ENCODE measurements at places on chromosomes 2 and 18. TPM values are rescaled to one million over a fixed set of nuclear protein-coding genes. Genes with fewer than 3 reads are reported as not detected.

The ALMS1 gene
- total RNA-seq = 72.8 TPM

The CD8B gene
- not detected for total RNA-seq

GRCh38 chr2:218125626-218126080 lies at the start of gene CXCR2:
Gene CXCR2 (plus strand): TSS chr2:218126028. CDS start chr2:218134802, 8,774 bp downstream.
- no peaks in the 10 kb centered on the region for H3K4me1 ChIP-seq
- no peaks in the 10 kb centered on the region for H3K27me3 ChIP-seq
- no peaks in the 10 kb centered on the region for H3K36me3 ChIP-seq

DNA sequence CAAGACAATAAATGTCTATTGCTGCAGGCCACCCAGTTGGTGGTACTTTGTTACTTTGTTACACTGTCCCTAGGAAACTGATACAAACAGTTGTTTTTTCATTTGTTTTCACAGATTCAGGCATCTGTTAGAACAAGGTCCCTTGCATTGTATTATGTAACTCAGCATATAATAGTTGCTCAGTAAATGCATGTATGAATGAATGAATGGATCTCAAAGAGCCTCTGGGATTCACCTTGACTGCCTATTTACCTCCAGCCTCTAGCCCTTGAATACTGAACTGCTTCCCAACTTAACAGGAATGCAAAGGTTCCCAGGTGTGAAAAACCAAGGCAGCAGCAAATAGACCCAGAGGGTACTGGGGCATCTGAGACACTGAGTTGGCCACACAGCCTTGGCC lies 27.4 kb upstream of the NEB start:
- H3K36me3 ChIP-seq = no peaks in the 10 kb centered on the region
- no peak overlapping the region for H3K4me3 ChIP-seq
- H3K27me3 ChIP-seq = no peaks in the 10 kb centered on the region
- H3K27ac ChIP-seq = no peak overlapping the region
- DNase-seq = no peak

- DNase-seq = no peak
- H3K36me3 ChIP-seq = no peaks in the 10 kb centered on the region
- no peak overlapping the region for H3K4me3 ChIP-seq
Observed at GRCh38 chr18:77376043-77376732, 126.5 kb downstream of the GALR1 start.

DNA sequence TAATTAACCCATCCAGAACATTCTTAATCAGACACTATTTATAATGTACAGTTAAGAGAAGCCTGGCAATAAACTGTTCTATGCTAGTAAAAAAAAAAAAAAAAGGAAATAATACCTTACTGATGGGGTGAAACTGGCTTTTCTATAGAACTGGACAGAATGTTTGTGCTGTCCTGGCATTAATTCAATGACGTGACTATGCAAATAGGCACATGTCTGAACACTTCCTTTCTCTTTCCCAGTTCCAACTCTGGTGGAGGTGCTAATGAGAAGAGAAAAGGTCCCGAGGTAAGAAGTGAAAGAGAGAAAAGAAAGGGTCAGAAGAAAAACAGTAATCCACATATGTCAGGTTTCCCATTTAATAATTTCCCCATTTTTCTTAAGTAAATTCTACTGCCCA lies 508.4 kb downstream of the ZEB2 start:
- H3K4me1 ChIP-seq = no peaks in the 10 kb centered on the region
- no peak overlapping the region for H3K27ac ChIP-seq
- no peak for DNase-seq
- no peak overlapping the region for H3K4me3 ChIP-seq
- H3K27me3 ChIP-seq = no peaks in the 10 kb centered on the region

- no peak for DNase-seq
- no peak overlapping the region for H3K27ac ChIP-seq
- no peaks in the 10 kb centered on the region for H3K4me1 ChIP-seq
- no peak overlapping the region for H3K4me3 ChIP-seq
- H3K27me3 ChIP-seq = no peaks in the 10 kb centered on the region
Observed at GRCh38 chr2:127901339-127902056, 15.7 kb upstream of the AMMECR1L start.
